GM10248 (cell line): ENCODE measurements at places on chromosomes 7 and 10.
A peak's percentile ranks its signal among the peaks of the same experiment; 100 is the strongest.

GRCh38 chr10:21516242-21517131, 9.0 kb downstream of the SKIDA1 start:
- DNase-seq: no peak

- DNase-seq: no peak
These were observed 24.3 kb downstream of the CDH23 start for GRCh38 chr10:71421075-71421434.

GRCh38 chr10:50336140-50336539, 84.8 kb upstream of the ASAH2 start:
- no peak for DNase-seq

GRCh38 chr10:107814865-107815487, 650.5 kb upstream of the SORCS1 start:
- DNase-seq: peak; percentile 20

- DNase-seq: peak; percentile 71
These were observed 191.4 kb downstream of the FAM107B start for GRCh38 chr10:14583252-14583651.

DNA sequence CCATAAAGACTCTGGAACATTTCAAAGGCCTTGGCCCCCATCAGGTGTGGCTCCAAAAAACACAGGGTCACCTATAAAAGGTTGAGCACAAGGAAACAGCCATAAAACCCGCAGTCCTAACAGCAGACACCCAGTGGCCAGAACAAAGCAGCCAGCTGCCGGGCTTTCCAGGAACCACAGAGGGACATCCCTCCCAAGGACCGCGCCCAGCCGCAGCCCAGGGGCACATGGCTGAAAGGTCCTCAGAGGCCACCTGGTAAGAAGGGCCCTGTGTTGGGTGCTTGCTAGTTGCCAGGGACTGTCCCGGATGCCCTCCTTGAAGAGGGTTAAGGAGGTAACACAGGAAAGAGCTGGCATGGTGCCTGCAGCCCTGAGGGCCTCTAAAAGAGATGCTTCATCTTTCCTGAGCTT, 32.7 kb downstream of the KCNMA1 start:
- no peak for DNase-seq

- DNase-seq: peak; percentile 49
These were observed 9.8 kb downstream of the AGBL3 start for GRCh38 chr7:134996097-134996550.

DNA sequence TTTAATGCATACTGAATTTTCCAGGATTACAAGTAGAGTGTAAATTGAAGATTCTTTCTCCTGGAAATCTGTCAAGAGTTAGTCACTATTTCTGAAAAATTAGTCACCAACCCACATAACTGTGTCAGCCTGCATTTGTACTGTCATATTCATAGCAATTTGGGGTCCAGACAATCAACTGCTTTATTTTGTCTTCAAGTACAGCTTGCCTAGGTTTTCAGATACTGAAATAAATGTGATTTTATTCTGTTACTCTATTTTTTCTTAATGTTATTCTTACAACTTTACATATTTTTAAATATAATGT, 55.1 kb downstream of the CUBN start:
- DNase-seq: no peak

DNA sequence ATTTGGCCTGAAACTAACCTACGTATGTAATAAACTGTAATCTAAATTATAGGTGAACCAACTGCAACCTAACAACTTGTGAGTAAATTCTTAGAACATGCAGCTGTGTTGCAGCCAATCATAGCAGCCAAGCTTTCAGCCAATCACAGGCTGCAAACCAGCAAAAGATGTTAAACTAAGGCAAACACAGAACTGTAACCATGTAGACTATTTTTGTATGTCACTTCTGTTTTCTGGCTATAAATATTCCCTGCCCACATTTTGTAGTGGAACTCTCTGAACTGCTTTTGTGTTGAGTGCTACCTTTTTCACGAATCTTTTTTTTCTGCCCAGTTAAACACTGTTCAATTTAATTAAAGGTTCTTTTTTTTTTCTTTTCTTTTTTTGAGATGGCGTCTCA, 28.2 kb upstream of the ZPBP start:
- DNase-seq: no peak

GRCh38 chr7:39592586-39592985, 26.4 kb downstream of the YAE1 start:
- no peak for DNase-seq

GRCh38 chr10:74718208-74718607, 108.2 kb upstream of the KAT6B start:
- no peak for DNase-seq

- no peak for DNase-seq
These were observed 1.4 kb downstream of the GCK start for GRCh38 chr7:44187636-44188416.

GRCh38 chr7:23205577-23205908, 23.7 kb downstream of the NUP42 start:
- DNase-seq: no peak

GRCh38 chr7:31408140-31408729, 67.7 kb upstream of the NEUROD6 start:
- DNase-seq: no peak

GRCh38 chr7:27176962-27177794, 3.1 kb upstream of the HOXA10 start:
- no peak for DNase-seq

DNA sequence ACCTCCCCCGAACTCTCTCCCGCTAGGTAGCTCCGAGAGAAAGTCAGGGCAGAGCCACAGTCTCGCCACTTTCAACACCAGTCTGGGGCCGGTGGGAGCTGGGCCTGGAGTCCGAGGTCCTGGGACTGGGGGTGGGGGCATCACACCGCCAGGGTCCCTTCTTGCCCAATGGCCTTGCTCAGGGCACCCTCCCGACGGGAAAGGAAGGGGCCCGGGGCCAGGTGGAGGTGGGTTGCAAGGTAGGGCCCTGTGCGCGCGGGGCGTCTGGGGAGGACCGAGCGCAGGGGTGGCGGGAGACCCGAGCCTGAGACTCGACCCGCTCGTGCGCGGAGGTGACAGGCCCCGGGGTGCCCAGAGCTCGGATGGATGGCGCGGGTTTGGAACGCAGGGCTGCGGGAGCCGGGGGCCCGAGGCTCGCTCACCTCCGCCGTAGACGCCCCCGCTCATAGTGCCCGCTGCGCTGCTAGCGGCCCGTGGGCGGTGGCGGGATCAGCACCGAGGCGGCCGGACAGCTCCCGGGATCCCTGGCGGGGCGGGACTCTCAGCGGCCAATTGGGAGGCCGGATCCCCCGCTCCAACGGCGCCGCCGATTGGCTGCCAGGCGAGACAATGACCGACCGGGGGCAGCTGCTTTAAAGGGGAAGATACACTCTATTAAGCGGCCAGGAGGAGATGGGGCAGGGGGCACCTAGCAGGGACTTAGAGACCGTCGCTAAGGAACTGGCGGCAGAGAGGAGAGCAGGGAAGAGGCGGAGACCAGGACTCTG, at the start of gene ACTL6B:
Gene ACTL6B, minus strand, starts transcription at position 541 of the 767 bp plus-strand sequence. Its CDS starts 94 bp downstream, at position 447.
- peak; percentile 55 for DNase-seq

DNA sequence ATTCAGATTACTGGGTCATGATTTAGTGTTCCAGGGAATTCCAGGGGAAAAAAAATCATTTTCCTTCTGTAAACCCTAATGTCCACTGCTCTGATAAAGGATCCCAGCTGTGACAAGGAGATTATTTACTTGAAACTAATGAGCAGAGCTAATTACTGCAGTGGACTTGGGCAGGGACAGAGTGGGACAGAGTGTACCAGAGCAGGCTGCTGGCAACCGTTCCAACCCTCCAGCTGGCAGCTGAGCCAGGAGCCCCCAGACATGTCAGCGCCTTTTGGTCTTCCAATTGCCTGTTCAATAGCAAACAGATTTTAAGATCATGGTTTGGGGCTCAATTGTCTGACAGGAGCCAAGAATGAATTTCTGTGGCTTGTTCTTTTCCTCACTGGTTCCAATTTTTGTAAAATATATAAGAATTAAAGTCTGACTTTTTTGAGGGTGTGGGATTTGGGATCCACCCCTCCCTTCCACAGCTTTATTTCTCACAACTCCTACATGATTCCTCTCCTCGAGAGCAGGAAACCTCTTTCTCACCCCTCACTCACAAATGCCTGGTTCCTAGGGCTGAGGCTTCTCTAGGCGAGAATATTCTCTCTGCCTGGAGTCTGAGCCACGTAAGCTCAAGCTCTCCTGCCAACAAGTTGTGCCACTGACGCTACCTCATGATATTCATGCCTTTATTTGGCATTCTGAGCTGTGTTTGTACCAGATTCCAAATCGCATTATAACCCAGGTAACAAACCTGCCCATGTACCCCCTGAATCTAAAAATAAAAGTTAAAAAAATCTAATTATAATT, 20.6 kb upstream of the FAM180A start:
- no peak for DNase-seq

DNA sequence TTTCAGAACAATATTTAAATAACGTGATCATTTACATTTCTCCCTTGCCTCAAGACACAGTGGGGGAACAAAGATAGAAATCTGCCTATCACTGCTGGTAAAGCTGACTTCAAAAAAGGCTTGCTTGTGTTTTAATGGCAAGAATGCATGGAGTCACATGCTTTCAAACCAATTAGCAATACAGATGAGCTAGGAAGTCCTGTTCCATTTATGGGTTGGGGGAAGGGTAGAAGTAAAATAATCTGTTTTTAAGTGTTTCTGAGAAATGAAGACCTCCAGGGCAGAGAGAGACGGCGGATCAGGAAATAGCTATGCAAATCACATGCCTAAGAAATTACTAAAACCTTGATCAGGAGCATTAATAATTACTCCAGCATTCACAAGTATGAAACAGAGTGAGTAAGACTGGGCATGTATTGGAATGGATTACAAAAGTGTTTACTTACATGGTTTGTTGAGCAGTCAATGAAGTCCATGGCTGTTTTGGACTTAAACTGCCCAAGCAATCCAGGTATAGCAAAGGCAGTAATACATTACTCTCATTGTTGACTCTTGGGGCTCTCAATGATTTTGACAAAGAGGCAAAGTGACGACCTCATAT, 142.0 kb downstream of the ARID5B start:
- DNase-seq: no peak
